ENCODE measurements at places on chromosomes 7 and 10.

GRCh38 chr10:113284635-113285034, 268.2 kb upstream of the HABP2 start:
- no peak for DNase-seq

DNA sequence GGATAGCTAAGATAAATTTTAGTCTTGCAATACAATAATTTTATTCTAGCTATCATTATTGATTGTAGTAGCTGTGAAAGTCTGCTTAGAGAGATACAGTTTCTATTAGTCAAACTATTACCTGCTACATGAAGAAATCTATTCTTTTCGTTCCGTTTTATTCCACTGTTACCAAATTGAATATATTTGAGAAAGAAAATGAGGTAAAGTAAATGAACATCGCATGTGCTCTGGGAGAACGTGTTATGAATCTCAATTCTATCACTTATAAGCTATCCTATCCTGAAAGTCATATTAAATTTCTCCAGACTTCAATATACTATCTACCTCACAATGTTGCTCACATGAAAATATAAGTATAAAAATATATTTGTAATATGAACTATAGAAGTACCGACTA, 21.3 kb downstream of the GRM3 start:
- no peak for DNase-seq

DNA sequence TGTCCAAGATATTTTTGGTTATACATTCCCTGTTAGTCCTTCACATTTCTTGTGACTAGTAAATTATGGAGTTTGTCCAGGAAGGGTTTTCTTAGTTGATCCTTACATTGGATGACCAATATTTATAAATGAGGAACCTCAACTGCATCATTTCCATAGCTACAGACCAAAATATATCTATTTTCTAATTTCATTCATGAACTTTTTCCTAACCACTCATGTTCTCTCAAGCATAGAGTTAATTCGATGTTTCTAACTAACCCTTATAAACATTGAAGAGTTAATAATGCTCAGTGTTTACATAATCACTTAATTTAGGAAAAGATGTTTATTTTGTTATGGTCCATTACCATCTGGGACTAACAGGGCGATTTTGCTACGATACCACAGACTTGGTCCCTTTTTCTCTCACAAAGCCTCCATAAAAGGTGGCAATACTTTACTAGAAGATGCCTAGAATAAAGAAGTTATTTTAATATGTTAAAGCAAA, 591.0 kb downstream of the MAGI2 start:
- no peak for DNase-seq

DNA sequence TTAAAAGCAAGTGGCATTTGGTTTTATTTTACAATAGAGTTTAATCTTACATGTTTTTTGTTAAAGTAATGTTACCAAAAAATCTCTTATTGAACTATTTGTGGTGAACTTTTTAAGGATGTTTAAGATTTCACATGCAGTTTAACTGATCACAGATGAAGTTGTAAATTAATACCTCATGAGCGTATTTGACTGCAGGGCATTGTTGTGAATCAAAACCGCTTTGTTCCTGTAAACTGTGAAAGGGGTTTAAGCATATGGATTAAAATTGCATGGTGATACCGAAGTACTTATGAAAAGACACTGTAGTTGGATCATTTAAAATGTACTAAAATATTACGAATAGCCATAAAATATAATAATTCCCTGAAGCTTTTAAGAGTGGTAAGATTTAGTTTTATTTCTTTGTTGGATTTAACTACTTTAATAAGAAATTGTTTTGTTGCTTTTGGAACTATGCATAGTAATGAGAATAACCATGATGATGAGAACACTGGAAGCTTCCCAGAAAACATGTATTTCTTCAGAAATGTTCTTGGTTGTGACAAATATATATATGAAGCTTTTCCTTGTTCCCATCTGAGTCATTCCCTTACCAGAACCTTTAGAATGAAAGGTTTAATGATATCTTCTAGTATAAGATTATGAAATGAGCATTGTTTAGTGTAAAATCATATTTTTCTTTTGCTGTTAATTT, 131.3 kb downstream of the ADK start:
- no peak for DNase-seq

GRCh38 chr10:2414039-2414438, 653.3 kb upstream of the PFKP start:
- no peak for DNase-seq

- DNase-seq, result no peak
Measured at GRCh38 chr7:1688542-1688941, 18.5 kb downstream of the ELFN1 start.

Measured in urothelium cell line (cell line).